Stimulated activated CD4-positive, alpha-beta T cell treated with anti-CD3 and anti-CD28 coated beads, Interleukin-1b, Interleukin-23, amount 100 ng/mL, for 24 hours (primary cell): ENCODE measurements at places on chromosomes 4 and X.

DNA sequence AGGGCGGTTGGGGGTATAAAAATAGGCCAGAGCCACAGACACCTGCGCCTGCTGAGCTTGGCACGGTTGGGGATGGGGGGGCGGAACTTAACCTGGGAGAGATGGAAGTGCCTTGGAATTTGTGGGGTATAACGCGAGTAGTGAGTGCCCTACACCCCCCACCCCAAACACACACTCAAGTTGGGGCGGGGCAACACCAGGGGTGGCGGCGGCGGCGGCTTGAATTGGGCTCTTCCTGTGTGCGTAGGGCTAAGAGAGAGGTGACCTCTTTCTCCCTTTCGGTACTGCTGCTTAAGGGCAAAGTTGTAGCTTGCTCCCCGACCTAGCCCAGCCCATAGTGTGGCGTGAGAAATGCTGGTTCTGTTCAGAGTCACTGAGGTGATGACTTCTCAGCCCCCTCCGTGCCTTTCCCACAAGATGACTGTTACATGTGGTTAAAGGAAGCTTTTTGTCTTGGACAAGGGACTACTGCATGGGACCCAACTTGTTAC, 839 bp downstream of the STK26 start:
- peak; percentile 17 for DNase-seq

- DNase-seq = no peak
These were observed 420.1 kb downstream of the ZNF674 start for GRCh38 chrX:46125111-46125510.

- no peak for DNase-seq
These were observed 140.3 kb downstream of the PDHA2 start for GRCh38 chr4:95979961-95980876.

DNA sequence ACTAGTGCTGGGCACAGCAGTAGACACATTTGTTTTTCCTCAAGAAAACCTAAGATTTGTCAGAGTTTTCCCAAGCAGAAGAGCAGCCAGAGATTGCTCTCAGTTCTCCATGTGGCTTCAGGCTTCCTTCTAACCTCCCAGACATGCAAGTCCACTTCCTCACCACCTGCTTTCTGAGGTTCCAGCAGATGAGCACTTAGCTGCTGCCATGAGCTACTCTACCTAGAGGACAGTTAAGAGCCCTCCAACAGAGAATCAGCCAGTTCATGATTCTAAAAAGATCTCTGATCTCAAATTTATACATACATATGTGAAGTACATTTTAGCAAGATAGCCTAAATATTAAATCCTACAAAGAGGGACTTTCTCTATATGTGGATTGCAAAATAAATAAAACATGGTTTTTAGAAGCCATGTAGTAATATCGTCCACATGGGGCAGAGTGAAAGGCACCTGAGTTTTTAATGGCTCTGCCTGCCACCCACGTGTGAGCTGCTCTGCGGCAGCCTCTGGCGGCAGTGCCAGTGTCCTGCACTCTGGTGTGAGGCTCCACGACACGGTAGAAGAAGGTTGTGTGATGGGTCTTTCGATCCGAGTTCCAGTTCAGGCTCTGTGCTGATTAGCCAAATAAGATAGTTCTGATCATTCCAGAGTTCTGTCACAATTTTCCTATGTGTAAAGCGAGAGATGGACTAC, 10.3 kb downstream of the CYP4V2 start:
- peak; percentile 37 for DNase-seq

DNA sequence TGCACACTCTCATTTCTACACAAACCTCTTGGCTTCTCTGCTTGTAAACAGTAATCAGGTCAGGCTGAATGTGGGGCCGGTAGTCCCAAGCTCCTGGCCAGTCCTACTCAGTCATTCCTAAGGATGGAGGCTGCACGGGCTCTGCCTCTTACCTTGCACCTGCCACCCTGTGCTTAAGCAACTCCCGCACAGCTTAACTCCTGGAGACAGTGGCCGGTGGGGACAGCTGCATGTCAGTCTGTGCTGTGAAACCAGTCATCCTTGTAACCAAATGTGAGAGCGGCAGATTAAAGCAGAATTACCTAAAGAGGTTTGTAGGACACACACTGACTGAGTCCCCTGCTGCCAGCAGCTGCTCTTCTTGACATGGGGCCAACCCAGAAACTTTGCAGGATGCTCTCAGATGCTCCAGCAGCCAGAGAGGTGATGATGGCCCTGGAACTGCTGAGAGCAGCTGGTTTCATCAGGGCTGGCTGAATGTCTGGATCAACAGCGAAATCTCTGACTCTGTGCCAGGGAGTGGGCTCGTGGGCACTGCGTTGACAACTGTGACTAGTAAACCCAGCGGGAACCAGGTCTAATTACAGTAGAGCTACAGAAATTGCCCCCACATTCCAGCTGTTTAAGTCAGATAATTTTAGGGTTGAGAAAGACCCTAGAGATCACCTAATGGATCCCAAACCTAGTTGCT, 123.7 kb downstream of the ANAPC4 start:
- DNase-seq = no peak

DNA sequence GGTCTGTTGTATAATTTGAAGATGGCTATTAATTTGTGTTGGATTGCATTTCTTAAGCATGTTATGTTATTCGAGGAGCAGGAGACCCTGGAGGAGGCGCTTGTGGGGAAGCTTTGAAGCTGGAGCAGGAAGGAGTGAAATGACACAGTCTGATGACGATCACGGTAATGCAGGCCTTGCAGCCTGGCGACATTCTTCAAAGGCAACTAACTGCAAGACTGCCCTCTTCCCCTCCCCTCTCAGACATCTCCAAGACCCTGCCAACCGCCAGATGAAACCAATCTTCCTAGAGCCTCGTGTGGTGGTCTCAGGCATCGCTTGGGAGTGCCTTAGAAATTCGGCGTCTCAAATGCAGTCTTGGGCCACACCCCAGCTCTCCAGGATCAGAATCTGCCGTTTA, 16.1 kb downstream of the CLCN4 start:
- no peak for DNase-seq

- DNase-seq = no peak
These were observed 151.2 kb downstream of the COX18 start for GRCh38 chr4:72918362-72918761.

DNA sequence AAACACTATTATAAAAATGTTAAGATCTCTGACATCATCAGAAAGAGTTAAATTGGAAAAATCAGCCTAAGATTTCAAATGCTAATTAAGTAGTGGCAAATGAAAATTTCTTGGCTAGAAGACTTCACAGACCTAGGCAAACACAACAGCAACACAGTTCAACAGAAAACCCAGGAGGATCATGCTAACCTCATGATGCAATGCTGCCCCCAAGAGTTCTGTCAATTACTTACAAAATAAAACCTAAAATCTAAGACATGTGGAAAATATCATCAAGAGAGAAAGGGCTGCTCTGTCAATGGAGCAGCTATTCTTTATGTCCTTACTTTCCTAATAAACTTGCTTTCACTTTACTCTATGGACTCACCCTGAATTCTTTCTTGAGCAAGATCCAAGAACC, 21.0 kb downstream of the S100G start:
- no peak for DNase-seq

- no peak for DNase-seq
These were observed 175.0 kb downstream of the MAPK10 start for GRCh38 chr4:86184901-86185285.

DNA sequence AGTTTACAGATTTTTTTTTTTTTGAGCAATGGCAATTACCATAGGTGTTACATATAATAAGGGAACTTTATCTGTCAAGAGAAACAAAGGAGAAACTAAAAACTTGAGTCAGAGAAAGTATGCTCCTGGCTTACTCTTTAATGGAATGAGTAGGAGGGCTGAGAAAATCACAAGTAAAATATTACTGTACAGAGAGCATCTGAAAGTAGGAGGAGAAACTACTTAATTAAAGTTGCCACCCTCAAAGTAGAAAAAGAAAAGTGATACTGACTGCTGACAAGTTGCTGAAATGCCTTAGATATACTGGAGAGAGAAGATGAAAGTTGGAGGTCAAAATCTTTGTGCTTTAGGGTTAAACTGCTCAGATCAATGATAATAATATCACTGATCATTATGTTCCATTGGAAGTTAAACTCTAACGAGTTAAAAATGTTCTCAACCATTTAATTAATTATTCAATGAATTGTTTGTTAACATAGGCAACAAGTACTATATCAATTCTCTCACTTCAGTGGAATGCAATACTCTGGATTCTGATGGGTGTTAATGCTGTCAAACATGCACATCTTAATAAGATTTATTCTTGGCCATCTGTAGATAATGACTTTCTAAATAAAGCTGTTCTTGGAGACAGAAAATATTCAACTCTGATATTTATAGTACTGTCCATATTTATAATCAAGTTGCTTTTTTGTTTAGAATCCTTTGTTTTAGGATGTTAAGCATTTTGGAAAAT, 61.2 kb upstream of the CAMK2D start:
- DNase-seq = no peak

DNA sequence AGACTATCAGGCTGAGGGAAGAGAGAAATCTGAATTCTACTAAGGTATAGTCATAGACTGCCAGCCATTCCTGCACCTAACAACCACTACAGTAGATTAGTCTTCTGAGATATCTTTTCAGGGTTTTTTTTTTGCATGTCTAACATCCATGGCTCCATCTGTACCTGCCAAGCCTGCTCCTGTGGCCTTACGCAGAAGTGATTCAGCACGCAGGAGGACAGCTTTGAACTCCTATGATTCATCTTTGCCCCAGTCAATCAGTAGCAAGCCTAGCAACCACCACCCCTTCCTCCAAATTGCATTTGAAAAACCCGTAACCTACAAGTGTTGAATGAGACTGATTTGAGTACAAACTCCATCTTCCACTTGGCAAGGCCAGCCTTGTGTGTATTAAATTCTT, 520.7 kb upstream of the HS3ST1 start:
- DNase-seq = no peak

GRCh38 chr4:138317175-138317748, 75.1 kb upstream of the SLC7A11 start:
- no peak for DNase-seq

GRCh38 chrX:9622128-9622527, 143.5 kb downstream of the GPR143 start:
- no peak for DNase-seq

- DNase-seq = no peak
These were observed 535.5 kb downstream of the MID1IP1 start for GRCh38 chrX:39336671-39337311.

DNA sequence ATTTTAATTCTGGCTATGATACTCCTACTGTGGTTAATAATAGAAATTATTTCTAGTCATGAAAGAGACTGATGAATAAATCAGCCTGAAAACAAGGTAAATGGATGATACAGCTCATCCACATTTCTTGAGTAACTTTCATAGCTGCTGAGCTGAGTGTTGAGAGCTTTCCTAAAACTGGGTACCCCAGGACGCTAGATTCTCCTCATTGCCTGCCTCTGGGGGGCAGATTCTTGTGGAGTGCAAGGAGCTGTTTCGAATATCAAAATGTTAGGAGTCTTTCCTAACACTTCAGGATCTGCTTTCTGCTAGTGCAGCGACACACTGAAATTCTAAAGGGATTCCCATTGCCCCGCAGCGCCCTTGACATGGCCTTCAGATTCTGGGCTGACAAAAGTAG, 2.1 kb downstream of the MND1 start:
- DNase-seq = no peak

- no peak for DNase-seq
These were observed 202.4 kb downstream of the MAB21L2 start for GRCh38 chr4:150784305-150784704.

- no peak for DNase-seq
These were observed 59.2 kb downstream of the MND1 start for GRCh38 chr4:153403726-153404125.

DNA sequence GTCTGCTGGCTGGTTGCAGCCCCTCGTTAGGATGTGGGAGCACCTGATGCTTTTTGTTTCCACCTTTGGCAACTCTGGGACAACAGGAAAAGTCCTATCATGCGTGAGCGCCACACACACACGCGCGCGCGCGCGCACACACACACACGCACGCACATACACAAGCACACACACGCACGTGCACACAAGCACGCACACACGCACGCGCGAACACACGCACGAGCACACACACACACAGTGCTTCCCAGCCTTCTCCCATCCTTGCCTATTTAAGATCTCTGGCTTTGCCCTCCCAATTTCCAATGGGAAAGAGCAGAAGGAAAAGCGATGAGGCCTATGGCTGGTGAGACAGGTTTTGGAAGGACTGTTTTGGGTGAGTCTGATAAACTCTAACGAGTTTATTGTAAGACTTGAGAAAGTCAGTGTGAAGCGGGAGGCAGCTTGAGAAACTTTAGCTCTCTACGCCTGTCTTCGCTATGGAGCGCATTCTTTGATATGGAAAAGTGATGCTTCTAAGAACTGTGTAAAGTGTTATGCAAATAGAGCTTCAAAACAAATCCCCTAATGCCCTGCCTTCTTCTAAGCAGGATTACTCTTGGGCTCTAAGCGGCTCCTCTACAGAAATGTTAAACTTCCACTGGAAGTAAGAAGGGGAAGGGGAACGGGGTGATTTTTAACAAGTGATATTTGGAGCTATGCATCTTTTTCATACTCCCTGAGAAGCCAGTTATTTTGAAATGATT, 11.8 kb downstream of the SUPT20HL1 start:
- no peak for DNase-seq

DNA sequence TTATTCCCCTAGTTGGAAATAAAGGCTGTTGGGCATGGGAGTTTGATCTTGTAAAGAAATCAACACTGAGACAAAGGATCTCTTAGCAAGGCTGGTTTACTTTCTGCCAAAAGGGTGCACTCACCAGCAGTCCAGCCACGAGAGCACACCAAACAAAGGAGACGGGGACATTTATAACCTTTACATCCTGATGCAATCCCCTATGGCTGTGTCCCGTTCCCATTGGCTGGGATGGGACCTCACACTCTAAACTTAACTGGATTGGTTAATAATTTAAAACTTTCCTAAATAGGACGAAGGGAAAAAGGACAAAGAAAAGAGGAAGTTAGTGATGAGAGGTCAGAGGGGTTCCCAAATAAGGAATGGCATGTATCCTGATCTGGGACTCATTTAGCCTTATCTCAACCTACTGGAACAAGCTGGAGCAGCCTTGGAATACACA, 17.9 kb downstream of the METAP1 start:
- no peak for DNase-seq

- DNase-seq = no peak
These were observed 72.0 kb upstream of the MAGEB16 start for GRCh38 chrX:35726176-35726575.

- no peak for DNase-seq
These were observed 53.9 kb upstream of the RPS6KA3 start for GRCh38 chrX:20320461-20321159.

- peak; percentile 37 for DNase-seq
These were observed at the start of gene GPRIN3 for GRCh38 chr4:89307446-89308160. GPRIN3 (minus strand) TSS chr4:89307800; CDS start chr4:89250110, 57,690 bp downstream.

DNA sequence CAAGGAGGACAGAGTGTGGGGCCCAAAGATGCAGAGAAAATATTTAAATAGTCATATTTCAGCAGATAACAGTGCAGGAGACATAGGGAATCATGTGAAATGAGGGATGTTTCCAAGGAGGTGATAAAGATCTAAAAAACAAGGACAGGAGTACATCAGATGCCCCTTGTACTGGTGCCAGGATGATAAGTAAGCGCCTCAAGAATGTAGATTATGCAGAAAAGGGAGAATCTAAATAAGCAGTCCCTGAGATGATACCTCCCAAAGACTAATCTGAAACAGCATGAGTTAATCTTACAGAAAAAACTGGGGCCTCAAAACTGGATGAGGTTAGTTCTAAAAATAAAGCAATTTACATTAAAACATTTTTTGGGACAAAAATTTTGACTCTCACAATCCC, 136.1 kb upstream of the WDFY3 start:
- DNase-seq = no peak
